ENCODE measurements at places on chromosomes 5 and 9.

- no peak for DNase-seq
Observed at GRCh38 chr9:102445181-102445747, 549.9 kb upstream of the CYLC2 start.

DNA sequence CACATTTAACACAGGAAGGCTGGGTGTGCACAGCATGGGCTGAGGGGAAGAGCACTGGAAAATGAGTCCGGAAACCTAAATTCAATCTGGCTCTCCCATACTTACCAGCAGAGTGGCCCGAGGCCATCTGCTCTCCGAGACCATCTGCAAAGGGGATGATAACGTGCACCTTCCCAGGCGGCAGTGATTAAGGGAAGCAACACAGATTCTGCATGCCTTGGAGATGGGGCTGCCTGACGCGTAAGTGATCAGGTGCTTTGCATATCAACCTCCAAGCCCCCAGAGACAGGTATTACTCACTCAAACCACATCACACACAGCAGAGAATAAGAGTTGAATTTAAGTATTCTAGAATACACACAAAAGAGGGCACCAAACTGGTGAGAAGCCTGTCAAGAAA is 9.1 kb downstream of the EPB41L4B start:
- DNase-seq, result no peak

DNA sequence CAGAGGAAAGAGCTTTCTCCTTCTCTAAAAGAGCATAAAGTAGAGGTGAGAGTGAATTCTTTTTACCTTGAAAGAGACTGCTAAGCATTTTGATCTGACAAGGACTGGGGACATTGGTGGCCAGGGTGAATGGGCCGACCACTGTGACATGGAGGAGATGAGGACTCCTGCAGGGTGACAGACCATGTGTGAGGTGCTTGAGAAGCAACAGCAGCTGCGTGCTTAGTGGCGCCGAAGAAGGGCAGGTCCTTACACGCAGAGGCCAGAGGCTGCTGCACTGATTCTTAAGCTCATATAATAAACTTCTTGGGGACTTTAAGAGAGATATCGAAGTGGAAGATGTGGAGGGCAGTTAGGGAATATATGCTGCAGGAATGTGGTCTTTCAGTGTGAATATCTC is 8.7 kb upstream of the JAKMIP2 start:
- DNase-seq, result no peak

- no peak for DNase-seq
Observed at GRCh38 chr9:125341566-125341965, 79.9 kb downstream of the GAPVD1 start.

- no peak for DNase-seq
Observed at GRCh38 chr9:125304273-125304672, 42.6 kb downstream of the GAPVD1 start.

- DNase-seq, result no peak
Observed at GRCh38 chr5:140109759-140110645, 3.9 kb upstream of the PURA start.

DNA sequence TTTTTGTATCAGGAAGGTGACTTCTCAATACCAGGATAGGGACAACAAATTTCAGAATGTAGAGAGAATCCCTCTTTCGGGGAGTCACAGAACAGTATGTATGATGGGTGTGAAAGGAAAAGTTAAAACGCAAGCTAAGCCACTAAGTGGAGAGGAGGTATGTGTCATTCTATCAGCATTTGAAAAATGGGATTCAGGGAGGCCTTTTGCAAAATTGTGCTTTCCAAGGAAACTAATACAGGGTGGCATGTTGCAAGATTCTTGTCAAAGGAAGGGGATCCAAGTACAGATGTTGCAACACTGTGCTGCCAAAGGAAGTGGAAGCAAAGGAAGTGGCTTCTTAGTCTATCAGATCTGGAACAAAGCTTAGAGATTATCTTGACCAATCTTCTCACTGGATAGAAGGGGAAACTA is 12.6 kb upstream of the TNIP1 start:
- DNase-seq, result no peak

DNA sequence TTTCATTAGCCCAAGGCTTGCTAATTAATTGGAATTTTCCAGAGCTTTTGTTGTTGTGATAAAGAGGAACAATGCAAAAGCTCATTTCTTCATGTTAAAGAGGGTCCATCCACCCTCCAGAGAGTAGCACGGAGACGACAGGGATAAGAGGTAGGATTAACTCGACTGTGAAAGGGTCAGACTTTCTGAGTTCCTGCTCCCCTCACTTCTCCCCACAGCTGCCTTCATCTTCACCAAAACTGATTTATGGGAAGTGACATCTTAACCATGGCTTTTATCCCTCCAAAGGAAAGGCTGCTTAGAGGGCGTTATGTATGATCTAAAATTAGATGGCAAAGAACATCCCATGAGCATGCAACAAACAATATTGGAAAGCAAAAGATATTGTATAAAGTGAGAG is 135.5 kb downstream of the GLIS3 start:
- no peak for DNase-seq

DNA sequence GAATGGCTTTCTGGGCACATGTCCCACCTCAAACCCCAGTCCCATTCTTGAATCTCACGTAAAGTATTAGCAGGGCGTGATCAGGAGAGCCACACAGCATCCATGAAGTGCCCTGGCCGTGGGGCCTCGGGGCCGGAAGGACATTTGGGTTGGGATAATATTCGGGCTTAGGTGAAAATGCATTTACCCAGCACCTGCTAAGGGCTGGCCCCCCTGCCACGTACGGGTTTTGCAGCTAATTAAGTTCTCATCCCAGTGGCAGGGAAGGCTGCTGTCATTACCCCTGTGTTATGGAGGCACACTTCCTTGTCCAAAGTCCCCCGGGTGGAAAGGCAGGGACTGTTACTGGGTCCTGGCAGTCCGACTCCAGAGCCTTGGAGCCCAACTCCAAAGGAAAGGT is 29.0 kb downstream of the ROPN1L start:
- no peak for DNase-seq

DNA sequence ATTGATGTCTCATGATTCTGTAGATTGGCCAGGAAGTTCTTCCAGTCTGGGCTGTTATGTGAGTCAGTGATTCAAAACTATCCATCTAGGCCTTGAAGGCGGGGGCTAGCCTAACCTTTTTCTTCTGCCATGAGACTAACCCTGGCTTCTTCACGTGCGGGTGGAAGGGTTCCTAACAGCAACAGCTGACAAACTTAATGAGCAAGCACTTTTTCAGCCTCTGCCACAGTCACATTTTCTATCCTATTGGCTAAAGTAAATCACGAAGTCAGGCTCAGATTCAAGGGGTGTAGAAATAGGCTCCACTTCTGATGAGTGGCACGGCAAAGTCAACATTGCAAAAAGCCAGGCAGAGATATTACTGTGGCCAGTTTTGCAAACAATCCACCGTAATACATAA is 68.4 kb downstream of the STK32A start:
- DNase-seq, result no peak

DNA sequence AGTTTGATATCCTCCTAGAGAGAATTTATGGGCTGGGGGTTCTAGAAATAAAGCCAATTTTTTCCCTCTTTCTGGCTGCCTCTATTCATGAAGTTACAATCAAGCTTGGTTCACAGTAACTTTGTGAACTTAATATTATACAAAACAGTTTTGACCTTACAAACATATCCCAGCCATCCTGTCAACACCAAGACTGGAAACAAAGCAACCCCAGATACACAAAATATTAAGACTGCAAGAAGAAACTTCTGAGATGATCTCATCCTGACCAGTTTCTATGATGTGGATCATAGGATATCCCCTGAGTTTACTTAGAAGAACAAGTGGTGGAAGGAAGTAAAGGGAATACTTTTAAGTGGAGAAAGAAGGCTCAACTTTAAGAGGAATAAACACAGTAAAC is 28.3 kb upstream of the CER1 start:
- no peak for DNase-seq

GRCh38 chr5:179054036-179054785 is 6.0 kb upstream of the ZNF354C start:
- DNase-seq, result no peak

DNA sequence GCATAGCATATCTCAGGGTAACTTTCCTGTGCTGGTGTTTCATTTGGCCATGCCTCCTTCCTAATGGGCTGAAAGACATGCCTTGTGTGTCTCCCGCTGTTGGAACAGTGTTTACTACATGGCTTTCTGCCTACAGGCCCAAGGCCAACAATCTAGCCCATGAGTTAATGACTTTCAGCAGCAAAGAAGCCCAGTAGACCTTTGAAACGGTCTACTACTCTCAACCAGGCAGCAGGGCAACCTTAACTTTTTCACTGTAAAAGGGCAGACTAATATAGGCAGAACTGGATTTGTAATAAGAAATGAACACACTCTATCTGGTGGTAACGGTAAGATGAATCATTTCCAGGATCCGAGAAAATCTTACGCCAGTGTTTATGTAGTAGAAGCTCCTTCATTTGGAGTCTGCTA is 21.0 kb downstream of the C5orf15 start:
- peak; percentile 23 for DNase-seq

DNA sequence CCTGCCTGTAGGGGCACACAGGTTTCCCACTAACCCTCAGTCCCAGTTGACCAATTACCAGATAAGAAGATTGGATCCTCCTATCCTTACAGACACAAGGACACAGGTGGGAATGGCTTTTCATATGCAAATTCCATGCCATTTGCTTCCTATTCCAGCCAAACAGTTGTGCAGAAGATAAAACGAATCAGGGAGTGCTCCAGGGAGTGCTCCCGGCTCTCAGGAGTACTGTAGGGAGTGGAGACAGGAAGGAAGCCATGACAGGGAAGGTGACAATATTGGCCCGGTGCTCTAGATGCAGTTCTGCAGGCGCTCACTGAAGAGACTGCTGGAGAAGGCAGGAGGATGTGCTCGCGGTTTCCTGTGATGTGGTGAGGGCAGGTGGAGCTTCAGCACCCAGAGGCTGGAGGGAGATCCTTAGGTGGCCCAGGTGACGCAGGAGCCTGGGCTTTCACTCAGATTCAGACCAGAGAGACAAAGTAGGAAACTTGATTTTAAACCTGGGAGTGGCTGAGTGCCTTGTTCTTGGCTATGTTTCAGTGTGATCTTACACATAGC is 260.0 kb downstream of the AUH start:
- no peak for DNase-seq

- no peak for DNase-seq
Observed at GRCh38 chr5:132463811-132464155, 26.8 kb downstream of the IRF1 start.

DNA sequence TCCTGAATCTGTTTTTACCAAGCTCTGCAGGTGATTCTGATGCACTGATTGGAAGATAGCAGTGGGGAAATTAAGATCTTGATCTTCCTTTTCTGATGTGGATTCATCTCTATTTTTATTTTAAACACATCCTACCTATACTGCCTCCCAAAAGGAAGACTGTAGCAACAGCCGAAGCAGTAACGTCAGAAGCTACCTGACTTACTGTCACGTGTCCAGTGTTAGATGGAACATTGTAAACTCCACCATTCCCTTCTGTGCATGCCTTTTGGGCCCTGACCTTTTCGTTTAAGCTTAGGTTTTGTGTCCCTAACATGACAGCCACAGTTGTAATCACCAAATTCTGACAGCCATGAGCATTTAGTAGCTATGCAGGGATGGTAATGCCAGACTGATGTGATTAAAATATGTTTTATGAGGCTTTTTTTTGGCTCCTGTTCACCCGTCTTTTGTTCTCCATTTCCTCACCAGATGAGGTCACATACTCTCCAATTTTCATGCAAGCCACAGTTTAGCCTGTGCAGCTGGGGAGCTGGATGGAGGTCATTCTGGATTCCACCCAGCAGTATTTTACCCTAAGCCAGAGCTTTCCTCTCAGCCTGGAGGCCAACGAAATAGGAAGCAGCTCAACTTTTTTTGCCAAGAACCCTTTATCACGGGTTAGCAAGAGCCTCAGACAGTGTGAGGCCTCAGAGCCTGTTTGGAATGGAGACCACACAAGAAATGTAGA is 15.6 kb upstream of the FOXD1 start:
- no peak for DNase-seq

GRCh38 chr5:77981820-77982219 is 205.7 kb upstream of the TBCA start:
- DNase-seq, result no peak

GRCh38 chr5:40571729-40572128 is 108.0 kb upstream of the PTGER4 start:
- no peak for DNase-seq

DNA sequence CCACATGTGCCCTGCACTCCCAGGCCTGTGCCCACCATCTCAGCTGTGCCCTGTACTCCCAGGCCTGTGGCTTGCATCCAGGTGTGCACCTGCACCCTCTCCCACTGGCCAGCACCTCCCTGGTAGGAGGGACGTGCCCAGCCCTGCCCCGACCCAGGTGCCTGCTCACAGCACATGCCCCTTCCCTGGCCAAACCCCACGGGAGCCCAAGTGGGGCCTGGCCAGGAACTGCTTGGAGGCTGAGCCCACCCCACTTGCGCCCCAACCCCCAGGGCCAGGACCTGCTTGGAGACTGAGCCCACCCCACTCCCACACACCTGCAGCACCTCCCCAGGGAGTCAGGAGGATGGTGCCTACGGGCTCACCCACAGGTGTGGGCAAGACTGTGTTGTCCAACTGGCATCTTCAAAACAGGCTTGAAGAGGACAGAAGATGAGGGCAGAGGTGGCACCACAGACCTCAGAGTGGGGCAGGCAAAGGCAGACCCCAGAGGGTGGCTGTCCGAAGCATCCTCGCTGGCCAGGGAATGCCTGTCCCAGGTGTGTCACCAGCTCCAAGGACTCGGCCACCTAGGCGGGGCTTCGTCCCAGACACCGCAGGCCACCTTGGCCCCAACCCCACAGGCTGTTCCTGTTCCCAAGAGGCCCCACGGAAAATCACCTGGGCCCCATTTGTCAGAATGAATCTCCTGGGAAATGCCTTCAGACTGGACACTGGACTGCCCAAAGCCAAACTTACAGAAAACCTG is 10.8 kb downstream of the ZDHHC11B start:
- DNase-seq, result peak; percentile 40

DNA sequence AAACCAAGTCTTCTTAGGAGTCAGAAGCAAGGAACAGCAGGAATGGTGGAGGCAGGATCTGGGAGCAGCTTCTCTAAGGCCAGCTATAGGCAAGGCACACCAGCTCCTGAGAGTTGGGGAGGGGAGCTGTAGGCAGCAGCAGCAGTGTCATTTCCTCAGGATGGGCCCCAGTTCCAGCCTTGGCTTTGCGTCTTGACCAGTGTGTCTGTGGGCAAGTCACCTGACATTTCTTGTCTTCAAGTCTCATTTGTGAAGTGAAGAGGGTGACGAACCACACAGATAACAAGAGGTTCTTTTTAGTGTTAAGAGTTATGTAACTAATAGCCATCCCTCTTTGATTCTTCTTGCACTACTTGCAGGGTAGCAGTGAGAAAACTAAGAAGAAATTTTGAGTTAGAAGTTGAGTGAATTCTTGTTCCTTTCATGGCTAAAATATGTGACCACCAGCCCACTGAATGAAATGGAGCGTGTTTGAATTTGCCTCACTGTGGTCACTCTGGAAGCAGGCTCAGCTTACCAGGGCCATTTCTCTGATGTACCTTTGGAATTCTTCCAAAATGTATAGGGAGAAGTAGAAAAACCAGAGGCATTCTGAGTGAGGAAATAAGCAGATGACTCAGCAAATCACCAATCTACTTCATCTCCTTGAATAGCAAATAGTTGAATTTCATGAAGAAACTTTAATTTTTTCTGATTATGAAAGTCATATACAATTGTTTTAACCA is 42.4 kb downstream of the RHOBTB3 start:
- DNase-seq, result no peak

- DNase-seq, result no peak
Observed at GRCh38 chr5:62494772-62495171, 82.2 kb downstream of the IPO11 start.
